ENCODE measurements at places on chromosomes 5 and 9. TPM values are rescaled to one million over a fixed set of nuclear protein-coding genes. Genes with fewer than 3 reads are reported as not detected.

PAPPA gene
- 26.2 TPM for total RNA-seq

TMEM232 gene
- not detected for total RNA-seq

PRR16 gene
- not detected for total RNA-seq

PTGDS gene
- total RNA-seq: 0.66 TPM

AGXT2 gene
- not detected for total RNA-seq

SNX24 gene
- 23.1 TPM for total RNA-seq

WNT8A gene
- total RNA-seq: not detected

UBTD2 gene
- 15.2 TPM for total RNA-seq

ANP32B gene
- 286 TPM for total RNA-seq

FYB1 gene
- 9.4 TPM for total RNA-seq

TXNDC8 gene
- not detected for total RNA-seq

PRSS3 gene
- total RNA-seq: 18.7 TPM

CTSV gene
- total RNA-seq: 13.4 TPM

FOXD4L3 gene
- total RNA-seq: not detected

NADK2 gene
- 11.2 TPM for total RNA-seq

NEUROG1 gene
- not detected for total RNA-seq

SPATA6L gene
- 2.8 TPM for total RNA-seq

PTPRD gene
- 0.16 TPM for total RNA-seq

C9orf153 gene
- 0.65 TPM for total RNA-seq

PDCD1LG2 gene
- total RNA-seq: 0.13 TPM

NUDT12 gene
- total RNA-seq: 1.0 TPM

SLC25A48 gene
- total RNA-seq: not detected

GLDC gene
- 14.1 TPM for total RNA-seq

ELAVL2 gene
- 0.06 TPM for total RNA-seq

FOXD4L5 gene
- total RNA-seq: not detected

IL4 gene
- total RNA-seq: not detected

CYSRT1 gene
- total RNA-seq: 3.6 TPM

MEIKIN gene
- not detected for total RNA-seq

OGN gene
- total RNA-seq: not detected

ADRA1B gene
- total RNA-seq: 16.4 TPM

Data from A549 treated with GW870086 at 1 μM for 4 hours (cell line).